ENCODE measurements at places on chromosomes 12 and 14. TPM values are rescaled to one million over a fixed set of nuclear protein-coding genes. Genes with fewer than 3 reads are reported as not detected.

The TRAF3 gene
- total RNA-seq = 24.8 TPM

The SLC10A1 gene
- total RNA-seq = not detected

The PRR13 gene
- total RNA-seq = 61.2 TPM

The HPD gene
- 1.5 TPM for total RNA-seq

The PPP1R1A gene
- total RNA-seq = not detected

The ATG101 gene
- 35.6 TPM for total RNA-seq

The SPTLC2 gene
- total RNA-seq = 30.5 TPM

The MYBPC1 gene
- not detected for total RNA-seq

The RSRC2 gene
- 31.6 TPM for total RNA-seq

The PZP gene
- not detected for total RNA-seq

The DDX23 gene
- 51.8 TPM for total RNA-seq

The CCDC177 gene
- not detected for total RNA-seq

The LRTM2 gene
- not detected for total RNA-seq

The NFATC4 gene
- 54.0 TPM for total RNA-seq

The PSEN1 gene
- 25.7 TPM for total RNA-seq

The GLIPR1L2 gene
- total RNA-seq = 0.39 TPM

The KRT73 gene
- total RNA-seq = not detected

The SLC39A5 gene
- total RNA-seq = 0.20 TPM

The MEG3 gene
- total RNA-seq = 166 TPM

The KLHL33 gene
- under 0.01 TPM for total RNA-seq

The NEUROD4 gene
- not detected for total RNA-seq

The CRADD gene
- 14.3 TPM for total RNA-seq

The RPGRIP1 gene
- not detected for total RNA-seq

The RD3L gene
- not detected for total RNA-seq

The FGF6 gene
- total RNA-seq = not detected
